ENCODE measurements at places on chromosomes 6 and 20.

DNA sequence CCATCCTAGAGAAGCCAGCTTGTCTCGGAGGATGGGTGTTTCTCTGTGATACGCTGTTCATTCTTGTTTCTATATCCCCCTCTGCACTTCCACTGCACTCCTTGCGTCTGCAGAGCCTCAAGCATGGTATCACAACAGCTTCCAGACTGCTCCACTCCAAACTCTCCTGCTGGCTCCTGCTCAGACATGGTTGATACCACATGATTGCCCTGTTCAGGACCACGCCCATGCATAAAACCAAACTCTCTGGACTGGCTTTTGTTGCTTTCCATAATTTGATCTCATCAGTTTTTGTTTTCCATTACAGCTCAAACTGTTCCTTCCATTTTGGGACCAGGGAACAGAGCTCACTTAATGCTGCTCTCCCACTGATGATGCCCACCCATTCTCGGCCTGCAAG lies 30.0 kb upstream of the SMIM29 start:
- DNase-seq, result no peak

- peak; percentile 84 for DNase-seq
These were observed 43.2 kb downstream of the PREP start for GRCh38 chr6:105359419-105360370.

DNA sequence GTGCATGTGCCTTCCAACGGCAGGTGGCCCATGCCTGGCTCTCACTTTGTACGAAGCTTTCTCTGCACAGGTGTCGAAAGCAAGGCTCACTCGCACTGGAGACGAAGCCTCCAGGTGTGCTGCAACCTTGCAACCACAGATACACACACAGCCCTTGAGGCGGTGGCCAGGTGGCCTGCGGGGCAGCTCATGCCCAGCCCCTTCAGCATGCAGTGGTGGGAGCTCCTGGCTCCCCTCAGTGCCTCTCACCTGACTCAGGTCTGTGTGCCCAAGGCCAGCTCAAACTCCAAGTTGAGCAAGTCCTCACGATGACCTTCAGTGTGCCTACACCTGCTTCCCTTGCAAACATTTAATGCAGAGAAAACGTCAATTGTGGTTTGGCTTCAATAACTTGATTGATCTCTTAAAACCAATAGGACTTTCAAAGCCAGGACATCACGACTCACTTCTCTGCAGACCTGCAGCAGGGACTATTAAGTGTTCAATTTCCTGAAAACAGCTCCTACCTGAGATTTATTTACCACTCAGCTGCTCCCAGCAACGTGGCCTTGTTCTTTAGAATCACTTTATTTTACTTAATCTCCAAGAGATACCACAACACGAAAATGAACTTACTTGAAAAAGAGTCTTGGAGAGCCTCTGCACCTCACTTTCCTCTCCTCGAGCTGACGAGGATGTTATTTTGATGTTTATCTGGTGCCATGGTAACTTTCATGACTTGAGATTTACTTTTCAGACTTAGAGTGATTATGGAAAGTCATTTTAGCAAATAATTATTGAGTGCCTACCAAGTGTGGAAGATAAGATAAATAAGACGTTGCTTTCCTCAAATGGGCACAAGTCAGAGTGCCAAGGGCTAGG lies 86.3 kb downstream of the SLC22A23 start:
- no peak for DNase-seq

DNA sequence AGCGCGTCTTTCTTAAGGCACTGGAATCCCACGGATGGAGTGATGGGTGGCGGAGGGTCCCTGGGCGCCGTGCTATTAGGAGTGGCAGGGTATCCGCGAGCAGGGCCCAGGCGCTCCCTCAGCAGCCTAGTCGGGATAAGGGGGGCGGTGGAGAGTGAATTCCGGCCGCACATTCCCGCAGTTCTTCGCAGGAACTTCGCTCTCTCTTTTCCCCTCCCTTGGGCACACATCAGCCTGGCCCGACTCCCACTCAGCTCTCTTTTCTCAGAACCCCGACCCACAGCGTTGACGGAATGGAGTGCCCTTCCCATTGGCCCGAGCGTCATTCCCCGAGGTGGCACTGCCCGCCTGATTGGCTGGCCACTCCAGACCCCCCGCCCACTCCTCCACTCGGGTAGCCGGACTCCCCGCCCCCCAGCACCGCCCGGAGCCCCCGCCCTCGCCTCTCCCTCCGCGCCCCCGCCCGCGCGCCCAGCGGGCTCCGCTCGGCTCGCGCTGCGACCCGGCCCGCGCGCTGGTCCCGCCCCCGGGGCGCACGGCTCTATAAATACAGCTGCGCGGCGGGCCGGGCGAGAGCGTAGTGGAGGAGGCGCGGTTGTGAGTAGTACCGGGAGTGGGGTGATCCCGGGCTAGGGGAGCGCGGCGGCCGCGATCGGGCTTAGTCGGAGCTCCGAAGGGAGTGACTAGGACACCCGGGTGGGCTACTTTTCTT lies at the start of gene ID4:
Gene ID4, plus strand, starts transcription at position 572 of the 712 bp plus-strand sequence. CDS start 385 bp downstream, outside the sequence.
- DNase-seq, result peak; percentile 91

DNA sequence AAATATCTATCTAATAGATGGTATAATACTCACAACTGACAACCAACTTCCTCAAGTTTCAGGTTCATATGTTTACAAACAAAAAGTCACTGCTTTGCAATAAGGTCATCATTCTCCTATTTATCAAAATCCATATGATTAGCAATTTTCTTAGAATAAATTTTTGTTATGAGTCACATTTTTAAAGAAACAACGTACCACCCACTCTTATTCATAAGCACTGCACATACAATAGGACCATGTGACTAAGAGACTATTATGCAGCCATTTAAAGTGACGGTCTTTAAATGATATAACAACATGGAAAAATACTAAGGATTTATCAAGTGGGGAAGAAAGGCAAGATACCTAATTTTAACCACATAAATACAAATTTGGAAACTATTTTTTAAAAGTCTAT lies 40.0 kb downstream of the REPS1 start:
- no peak for DNase-seq

DNA sequence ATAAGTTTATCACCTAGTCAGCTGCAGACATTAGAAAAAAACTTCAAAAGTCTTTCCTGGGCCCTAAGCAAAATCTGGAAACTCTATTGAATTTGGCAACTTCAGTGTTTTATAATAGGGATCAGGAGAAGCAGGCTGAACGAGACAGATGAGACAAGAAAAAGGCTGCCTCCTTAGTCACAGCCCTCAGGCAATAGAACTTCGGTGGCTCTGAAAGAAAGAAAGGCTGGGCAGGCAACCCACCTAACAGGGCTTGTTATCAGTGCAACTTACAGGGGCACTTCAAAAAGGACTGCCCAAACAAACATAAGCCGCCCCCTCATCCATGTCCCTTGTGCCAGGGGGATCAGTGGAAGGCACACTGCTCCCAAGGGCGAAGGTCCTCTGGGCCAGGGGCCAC lies 657.9 kb upstream of the HS3ST5 start:
- DNase-seq, result no peak

DNA sequence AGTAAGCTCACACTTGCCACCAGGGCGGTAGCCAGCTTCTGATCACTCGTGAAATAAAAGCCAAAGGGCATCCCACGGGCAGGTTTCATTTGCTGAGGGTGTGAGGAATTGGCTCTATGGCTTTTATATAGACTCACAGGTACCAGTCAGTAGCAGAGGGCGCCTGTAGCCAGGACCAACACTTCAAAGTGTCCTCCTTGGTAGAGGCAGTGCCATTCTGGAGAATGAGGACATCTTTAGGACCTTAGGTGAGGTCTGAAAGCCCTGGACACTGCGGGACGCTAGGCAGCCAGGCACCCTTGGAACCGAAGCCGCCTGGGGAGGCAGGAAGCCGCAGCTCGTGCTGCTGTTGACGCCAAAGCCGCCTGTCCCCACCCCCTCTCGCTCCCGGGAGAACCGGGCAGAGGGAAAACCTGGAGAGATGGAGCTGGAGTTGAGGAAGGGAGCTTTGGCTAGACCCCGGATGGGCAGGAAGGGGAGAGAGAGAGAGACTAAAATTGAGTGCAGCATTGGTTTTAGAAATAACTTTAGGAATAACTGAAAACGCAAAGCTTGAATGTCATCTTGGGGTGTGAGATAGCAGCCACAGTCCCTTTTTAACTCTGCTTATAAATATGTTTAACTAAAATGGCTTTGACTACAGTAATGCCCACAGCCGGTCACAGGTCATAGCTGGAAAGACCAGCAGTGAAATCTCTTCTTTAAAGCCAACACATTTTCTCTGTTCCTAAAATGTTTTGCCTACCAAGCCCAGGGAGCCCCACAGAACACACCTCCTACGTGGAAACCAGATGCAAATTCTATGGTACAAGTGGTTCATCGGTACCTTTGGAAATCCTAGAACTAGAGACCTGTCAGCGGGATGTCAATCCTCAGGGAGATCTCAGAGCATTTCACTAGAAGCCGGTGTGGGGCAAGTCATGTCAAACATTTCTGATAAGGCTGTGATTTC lies 128.5 kb upstream of the CDYL start:
- peak; percentile 63 for DNase-seq

DNA sequence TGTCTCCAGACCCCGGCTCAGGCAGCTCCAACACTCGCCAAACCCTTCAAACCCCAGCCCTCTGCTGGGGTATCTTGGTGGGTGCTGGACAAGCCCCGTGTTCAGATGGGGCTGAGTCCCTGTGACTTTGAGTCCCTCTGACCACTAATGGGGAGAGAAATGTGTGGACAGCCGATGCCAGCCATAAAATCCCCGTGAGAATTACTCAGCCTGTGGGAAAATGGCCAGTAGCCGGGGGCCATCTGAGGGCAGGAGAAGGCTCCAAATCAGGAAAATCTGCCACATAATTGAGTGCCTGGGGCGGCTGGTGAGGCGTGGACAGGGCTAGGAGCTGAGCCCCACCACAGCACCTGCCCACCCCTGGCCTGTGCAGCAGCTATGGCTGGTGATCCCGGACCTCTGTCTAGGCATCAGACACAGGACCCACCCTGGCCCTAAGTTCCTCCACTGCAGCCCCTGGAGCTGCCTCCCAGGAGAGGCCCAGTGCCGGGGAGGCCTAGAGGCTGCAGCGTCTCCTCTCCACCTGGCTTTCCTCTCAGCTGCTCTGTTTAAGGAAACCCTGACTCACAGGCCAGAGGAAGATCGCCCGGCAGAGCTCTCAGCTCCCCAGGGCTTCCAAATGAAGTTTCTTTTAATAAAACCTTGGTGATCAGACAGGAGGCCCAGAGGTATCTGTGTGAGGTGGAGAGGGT lies 53.7 kb upstream of the SLCO4A1 start:
- no peak for DNase-seq

DNA sequence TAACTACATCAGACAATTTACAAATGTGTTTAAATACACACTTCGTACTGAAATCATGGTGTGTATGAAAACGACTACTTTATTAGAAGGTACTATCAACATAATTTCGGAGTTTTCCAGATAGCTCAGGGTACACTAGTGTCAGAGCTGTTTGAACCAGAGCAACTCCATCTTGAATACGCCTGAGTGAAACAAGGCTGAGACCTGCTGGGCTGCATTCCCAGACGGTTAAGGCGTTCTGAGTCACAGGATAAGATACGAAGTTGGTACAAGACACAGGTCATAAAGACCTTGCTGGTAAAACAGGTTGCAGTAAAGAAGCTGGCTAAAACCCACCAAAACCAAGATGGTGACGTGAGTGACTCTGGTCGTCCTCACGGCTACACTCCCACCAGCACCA lies 167.6 kb downstream of the THBS2 start:
- DNase-seq, result no peak

DNA sequence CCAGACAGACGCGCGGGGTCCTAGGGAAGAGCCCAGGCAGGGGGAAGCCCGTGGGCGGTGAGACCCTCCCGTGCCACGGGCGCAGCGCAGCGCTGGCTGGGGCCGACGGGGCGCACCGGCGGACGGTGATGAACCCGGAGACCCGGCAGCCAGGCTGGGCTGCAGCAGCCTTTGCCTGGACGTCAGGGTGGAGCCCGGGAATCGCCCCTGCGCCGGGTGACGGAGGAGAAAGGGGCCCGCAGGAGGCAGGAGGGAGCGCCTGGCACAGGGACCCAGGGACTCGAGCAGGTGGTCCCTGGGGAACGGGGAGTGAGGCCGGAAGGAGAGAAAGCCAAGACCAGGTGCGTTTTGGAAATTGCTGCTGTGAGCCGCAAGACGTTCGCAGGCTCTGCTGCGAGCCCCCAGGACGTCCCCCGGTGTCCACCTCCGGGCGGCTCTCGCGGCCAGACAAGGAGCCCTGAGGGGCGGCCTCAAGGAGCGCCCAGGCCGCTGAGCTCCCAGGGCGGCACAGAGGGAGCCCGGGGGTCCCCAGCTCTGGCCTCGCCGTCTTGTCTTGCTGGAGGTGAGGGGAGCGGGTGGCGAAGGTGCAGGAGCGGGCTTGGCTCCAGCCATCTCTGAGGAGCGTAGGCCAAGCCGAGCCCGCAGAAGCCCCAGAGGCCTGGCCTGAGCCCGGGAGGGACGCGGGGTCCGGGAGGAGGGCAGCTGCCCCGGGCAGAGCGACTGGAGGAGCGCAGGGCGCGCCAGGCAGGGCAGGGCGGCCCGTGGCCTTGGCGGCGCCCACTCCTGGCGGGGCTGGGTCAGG lies 191.2 kb upstream of the PDE10A start:
- no peak for DNase-seq

DNA sequence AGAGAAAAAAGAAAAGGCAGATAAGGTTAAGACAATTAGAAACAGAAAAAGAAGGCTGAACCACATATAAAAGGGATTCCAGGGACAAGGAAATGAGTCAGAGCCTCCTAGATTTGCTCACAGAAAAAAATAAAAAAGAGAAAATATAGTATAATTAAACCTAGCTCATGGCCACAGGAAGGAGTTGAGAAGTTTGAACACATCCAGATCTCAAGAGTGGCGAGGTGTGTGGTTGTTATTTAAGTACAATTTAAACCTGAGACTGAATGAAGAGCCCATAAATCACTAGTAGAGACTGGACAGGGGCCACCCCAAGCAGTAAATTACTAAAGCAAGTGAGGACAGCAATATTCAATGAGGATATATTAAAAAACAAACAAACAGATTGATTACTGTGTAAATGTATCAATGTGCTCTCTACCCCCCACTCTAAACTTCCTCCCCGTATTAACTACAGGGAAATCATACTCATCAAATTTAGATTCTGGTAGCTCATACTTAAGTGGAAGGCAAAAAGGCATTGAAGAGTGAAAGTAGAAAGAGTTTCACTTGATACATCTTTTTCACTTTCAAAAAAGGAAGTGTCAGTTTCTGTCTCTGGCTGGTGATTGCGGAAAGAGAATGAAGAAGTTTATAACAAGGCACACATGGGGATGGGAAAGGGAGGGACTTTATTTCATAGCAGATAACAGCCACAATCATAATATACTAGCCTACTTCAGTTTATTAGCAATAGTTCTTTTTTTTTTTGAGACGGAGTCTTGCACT lies 49.3 kb upstream of the SCAF8 start:
- peak; percentile 65 for DNase-seq

- no peak for DNase-seq
These were observed 95.0 kb upstream of the MLN start for GRCh38 chr6:33898771-33899170.

GRCh38 chr6:134058622-134059366 lies 6.4 kb upstream of the SLC2A12 start:
- DNase-seq, result no peak

DNA sequence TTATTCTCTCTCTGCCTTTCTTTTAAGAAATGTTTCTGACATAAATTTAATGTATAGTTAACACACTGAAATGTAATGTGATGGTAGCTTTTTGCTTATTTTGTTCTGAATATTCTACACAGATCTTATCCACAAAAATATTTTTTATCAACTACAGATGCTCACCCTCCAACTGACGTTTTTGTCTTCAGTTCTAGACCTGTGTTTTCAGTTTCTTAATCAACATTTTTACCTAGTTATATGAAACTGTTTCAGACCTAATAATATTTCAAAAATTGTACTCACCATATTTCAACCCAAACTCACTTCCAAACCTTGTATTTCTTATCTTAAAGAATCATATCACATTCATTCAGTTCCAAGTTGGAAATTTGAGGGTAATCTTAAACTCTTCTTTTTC lies 452.8 kb downstream of the RFPL4B start:
- no peak for DNase-seq

Data from foreskin fibroblast (primary cell).